Activated CD4-positive, alpha-beta T cell treated with anti-CD3 and anti-CD28 coated beads for 1 hour (primary cell): ENCODE measurements at places on chromosomes 12 and 14.

GRCh38 chr12:57166971-57167371, 19.6 kb upstream of the LRP1-AS start:
- DNase-seq = no peak

DNA sequence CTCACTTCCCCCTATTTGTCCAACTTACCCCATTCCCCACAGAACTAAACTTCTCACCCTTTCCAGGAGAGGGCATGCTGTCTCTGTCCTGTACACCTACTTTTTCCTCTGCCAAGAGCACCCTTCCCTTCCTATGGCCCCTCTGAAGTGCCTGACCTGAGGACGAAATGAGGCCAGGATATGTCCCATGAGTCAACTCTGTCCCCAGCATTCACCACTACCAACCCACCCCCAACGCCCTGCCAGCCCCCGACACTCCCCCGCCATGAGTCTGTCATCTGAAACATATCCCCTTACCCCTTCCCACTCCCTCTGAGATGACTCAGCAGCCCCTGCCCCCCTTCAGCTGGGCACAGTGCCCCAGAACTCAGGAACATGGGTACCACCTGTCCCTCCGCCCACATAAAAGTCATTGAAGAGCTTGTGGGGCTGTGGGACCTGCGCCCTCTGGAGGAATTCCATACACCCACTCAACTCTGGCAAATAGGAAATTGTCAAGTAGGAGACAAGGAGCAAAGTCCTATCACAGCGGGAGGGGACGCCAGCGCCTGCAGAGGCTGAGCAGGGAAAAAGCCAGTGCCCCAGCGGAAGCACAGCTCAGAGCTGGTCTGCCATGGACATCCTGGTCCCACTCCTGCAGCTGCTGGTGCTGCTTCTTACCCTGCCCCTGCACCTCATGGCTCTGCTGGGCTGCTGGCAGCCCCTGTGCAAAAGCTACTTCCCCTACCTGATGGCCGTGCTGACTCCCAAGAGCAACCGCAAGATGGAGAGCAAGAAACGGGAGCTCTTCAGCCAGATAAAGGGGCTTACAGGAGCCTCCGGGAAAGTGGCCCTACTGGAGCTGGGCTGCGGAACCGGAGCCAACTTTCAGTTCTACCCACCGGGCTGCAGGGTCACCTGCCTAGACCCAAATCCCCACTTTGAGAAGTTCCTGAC, 26.3 kb downstream of the ITGA7 start:
- no peak for DNase-seq

DNA sequence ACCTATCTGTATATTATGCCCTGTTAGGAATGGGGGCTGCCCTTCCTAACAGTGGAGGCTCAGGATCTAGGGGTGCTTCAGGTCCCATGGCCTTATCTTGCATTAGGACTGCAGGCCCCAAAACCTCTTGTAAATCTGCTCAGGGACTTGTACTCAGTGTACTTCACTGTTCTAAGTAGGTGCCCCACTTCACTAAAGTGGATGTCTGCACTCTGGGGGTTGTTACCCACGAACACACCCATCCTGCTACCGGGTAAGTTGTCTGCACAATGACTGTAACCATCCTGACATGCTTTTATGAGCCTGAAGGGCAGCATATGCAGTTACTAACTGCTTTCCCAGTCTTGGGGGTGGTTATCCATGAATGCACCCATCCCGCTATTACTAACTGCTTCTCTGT, 163.0 kb downstream of the PTCSC3 start:
- no peak for DNase-seq

DNA sequence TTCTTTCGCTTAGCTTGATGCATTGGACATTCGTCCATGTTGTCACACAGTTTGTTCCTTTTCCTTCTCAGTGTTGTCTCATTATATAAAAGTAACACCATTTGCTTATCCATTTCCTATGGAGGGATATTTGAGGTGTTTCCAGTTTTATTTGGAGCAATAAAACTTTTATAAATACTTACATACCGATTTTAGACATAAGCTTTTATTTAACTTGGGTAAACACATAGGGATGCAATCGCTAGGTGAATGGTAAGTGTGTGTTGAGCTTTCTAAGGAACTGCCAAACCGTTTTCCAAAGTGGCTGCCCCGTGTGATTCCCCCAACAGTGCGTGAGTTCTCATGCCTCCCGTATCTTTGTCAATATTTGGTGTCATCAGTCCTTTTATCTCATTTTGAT, 95.2 kb upstream of the DYNC1H1 start:
- DNase-seq = no peak

DNA sequence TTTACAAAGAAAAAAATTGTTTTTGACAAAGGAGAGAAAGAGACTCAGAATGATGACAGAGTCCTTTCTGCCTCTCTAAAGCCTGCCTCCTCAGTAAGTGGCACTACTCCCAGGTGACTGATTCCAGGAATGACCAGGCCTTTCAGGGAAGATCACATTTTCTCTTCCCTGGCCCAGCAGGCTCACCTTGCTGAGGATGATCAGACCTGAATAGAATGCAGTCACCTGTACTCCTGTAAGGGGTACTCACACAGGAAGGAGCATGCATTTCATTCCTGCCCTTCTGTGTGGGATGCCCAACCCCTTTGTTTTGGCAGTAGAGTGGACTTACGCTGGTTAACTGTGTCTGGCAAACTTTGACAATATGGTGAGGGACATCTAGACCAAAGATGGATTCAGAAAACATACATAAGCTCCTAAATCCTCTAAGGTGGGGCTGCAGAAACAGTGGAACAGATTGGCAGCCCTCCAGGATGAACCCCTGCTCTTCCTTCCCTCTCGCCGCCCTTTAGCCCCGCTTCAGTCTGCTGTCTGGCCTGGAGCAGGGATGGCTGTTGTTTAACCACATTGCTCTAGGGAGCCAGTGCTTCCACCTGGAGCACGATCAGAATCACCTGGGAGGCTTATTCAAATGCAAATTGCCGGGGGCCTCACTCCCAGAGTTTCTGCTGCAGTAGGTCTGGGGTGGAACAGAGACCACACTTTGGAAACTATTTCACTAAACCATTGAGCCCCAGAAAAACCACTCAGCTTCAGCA, 29.8 kb downstream of the ERG28 start:
- no peak for DNase-seq

- DNase-seq = no peak
These were observed 244.8 kb downstream of the DACT1 start for GRCh38 chr14:58882577-58883018.

DNA sequence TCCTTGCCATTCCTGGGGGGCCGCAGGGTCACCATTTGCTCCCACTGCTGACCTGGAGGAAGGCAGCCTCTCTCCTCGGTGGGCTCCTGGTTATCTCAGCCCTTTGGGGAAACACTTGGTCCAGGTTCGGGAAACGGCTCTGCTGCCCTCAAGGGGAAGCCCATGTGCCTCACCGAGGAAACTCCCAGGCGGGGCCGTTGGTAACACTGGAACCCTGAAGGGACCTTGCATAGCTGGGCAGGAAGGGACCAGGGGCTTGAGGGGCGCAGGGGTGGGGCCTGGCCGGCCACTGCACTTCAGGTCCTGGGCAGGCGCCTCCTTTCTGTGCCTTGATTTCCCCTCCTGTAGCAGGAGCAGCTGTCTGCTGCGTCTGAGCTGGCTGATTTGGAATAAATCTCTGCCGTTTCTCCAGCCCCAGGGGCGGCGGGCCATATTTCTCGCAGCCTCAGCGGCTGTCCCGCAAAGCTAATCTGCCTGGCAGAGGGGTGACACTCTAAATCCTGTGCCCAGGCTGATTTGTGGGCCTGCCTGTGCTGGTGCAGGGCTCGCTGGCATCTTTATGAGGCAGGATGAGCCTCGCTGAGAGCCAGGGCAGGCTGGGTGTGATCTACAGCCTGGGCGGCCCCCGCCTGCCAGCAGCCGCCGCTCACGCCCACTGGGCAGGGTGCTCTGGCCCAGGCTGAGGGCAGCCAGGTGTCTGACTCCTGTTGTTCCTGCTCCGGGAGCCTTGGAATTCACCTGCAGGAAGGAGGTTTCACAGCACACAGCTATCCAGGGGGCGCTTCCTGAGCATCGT, 49.7 kb downstream of the KIF26A start:
- no peak for DNase-seq

GRCh38 chr14:106826833-106827369, 1300.5 kb downstream of the TMEM121 start:
- no peak for DNase-seq

GRCh38 chr12:131793243-131794022, 34.8 kb upstream of the MMP17 start:
- DNase-seq = no peak

- DNase-seq = no peak
These were observed 1.0 kb downstream of the BORCS5 start for GRCh38 chr12:12357719-12358461.

DNA sequence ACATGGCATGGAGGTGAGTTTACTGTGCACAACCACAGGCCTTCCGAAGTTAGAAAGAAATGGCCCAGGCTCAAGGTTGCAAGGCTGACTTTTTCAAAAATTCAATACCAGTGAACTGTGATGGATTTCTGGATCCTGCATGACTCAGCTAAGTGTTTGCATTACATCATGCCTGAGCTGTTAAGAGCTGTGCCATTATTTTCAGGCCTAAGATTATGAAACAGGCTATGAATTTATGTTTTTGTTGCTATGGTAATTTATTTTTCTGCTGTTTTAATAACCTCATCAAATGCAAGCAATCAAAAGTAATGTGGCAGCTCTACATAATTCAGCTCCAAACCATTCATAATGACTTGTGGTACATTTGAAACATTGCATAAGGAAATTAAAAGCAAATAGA, 457.7 kb upstream of the TMEM132C start:
- DNase-seq = no peak

- no peak for DNase-seq
These were observed 133.5 kb upstream of the HIF1A start for GRCh38 chr14:61561657-61562276.

GRCh38 chr12:20282401-20282800, 85.9 kb upstream of the PDE3A start:
- DNase-seq = no peak

DNA sequence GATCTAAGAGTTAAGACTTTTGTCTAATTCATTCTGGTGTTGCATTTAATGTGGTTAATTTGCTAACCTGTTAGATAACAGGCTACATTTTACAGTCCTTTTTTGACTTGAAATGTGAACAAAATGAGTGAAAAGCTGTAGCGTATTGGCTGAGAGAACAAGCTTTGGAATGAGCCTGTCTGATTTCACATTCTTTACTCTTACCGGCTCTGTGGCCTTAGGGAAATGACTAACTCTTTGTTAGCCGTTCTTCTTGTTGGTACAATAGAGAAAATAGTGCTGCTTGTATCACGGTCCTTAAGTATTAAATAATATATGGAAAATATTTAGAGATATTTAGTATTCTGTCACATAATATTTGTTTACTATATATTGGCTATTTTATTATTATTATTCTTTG, 1.9 kb downstream of the MNAT1 start:
- DNase-seq = no peak

DNA sequence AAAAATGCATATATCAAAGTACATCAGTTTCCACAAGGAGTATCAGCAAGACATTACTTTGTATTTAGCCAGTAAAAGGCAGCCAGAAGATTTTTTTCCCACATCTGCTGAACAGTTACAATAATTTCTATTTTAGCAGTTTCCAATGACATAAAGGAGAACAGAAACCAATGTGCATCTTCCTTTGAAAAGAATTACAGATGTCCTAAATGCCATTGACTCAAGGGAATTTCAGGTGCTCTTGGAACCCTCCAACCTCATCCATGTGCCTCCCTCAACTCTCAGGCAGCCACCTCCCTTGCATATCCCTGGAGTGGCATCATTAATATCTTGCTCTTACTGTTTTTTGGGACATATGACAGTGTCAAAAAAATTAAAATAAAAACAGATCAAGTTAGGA, 62.2 kb upstream of the ST8SIA1 start:
- DNase-seq = no peak

DNA sequence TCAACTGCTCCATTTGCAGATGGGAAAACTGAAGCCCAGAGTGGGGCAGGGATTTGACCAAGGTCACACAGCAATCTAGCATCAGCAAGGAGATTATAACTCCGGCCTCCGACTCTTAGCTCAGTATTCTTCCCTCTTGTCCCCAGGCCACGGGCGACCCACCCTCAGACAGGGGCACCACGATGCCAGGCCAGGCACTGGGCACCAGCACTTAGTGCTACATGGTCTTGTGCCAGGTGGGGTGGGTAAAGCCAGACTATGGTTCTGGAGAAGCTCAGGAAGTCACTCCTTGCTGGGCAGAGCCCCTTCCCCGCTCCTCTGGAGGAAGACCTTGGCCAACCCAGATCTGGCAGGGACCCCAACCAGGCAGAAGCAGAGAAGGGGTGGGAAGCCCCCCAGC, 41.5 kb downstream of the SYNE3 start:
- no peak for DNase-seq

- DNase-seq = no peak
These were observed 1390.7 kb downstream of the FSCB start for GRCh38 chr14:43116341-43116740.

DNA sequence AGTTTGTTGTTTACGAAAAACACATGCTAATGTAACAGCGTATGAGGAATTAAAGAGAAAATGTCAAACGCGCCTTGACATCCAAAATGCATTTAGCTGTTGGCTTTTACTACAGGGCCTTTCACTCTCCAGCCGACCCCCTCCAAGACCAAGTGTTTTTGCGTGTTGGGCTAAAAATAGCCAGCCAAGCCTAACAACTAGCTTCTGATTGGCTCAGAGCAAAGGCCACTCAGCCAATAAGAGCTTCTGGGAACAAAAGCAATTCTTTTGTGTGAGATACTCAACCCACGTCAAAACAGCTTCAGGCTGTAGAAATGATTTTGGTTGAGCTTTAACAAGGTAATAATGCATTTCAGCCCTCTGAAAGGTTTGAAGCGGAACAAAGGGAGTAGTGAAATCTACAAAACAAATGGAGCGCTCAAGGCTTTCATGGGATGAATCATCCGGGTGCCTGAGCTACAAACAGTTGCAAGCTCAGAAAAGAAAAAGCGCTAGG, 198.7 kb upstream of the DCN start:
- no peak for DNase-seq

- DNase-seq = no peak
These were observed 17.7 kb downstream of the PAPLN start for GRCh38 chr14:73255005-73255400.

- DNase-seq = no peak
These were observed 897 bp upstream of the TBX3 start for GRCh38 chr12:114684870-114685273.

GRCh38 chr12:132046561-132046960, 96.8 kb downstream of the EP400 start:
- DNase-seq = no peak

GRCh38 chr12:128871516-128871892, 18.2 kb downstream of the GLT1D1 start:
- DNase-seq = no peak

DNA sequence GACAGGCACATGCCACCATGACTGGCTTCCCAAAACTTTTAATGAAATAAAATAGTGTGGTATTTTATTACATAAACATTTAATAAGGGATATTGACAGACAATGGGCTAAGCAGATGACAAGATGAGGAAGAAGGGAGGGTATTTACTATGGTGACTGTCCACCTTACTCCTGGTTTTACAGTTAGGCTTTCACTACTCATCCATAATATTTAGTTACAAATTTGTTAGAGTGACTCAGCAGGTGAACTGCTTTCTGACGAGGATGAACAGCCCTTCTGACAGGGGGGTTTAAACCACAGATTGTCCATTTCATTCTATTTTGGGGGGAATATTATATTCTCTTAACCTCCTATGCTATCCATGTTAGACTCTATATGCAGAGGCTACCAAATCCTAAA, 3.6 kb upstream of the PALS1 start:
- no peak for DNase-seq
